ENCODE measurements at places on chromosomes 12 and 14.

GRCh38 chr12:24364921-24365320 lies 415.5 kb upstream of the SOX5 start:
- DNase-seq, result no peak

GRCh38 chr14:20733684-20734429 lies 11.8 kb upstream of the EDDM3A start:
- DNase-seq, result no peak

DNA sequence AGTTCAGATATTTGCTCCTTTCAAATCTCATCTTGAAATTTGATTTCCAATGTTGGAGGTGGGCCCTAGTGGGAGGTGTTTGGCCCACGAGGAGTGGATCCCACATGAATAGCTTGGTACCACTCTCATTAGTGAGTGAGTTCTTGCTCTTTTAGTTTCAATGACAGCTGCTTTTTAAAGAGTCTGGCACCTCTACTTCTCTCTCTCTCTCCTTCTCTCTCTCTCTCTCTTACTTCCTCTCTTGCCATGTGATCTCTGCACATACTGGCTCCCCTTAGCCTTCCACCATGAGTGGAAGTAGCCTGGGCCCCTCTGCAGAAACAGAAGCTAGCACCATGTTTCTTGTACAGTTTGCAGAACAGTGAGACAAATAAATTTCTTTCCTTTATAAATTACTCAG lies 25.1 kb downstream of the GPR65 start:
- no peak for DNase-seq

DNA sequence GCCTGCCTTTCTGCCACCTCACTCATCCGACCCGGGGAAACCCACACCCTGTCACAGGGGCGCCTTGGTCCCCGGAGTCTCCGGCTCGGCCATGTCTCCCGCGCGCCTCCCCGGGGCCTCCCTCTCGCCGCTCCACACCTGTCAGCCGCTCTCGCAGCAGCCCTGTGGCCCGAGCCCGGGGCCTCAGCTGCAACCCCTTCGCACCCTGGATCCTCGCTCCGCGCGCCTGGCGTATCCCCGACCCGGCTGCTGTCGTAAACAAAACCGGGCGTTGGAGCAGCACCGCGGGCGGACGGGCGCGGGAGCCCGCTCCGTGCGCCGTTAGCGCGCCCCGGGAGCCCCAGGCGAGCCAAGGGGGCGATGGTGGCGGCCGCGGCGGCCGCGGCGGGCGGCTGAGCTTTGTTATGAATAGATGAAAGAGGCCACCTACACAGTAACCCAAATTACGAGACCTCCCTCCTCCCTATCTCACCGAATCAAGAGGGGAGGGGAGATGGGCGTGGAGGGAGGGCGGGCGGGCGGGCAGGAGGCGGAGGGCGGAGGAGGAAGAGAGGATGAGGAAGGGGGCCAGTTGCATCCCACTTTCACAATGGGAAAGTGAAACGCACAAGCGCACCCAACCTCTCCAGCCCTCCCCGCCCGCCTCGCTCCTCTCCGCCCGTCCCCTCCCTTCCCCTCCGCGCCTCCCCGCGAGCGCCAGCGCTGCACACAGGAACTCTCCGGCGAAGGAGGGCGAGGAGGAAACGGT lies at the start of gene PLXNC1:
Gene PLXNC1, plus strand, starts transcription at position 587 of the 748 bp plus-strand sequence. CDS start 395 bp downstream, outside the sequence.
- DNase-seq, result peak; percentile 84

- DNase-seq, result no peak
Measured at GRCh38 chr12:44819884-44820283, 56.2 kb downstream of the NELL2 start.

DNA sequence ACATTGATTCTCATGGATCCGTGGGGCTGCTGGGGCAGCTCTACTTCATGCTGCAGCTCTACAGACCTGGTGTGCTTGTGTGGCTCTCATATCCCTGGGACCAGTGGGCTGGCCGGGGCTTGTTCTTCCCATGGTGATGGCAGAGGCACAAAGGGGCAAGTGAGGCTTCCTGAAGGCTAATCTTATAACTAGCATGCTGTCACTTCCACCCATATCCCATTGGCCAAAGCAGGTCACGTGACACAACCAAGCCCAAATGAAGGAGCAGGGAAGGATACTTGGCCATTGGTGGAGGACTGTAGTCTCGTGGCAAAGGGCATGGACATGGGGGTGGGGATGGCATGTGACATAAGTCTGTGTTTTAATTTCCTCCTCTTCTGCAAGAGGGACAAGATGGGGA lies 9.9 kb downstream of the PLBD2 start:
- no peak for DNase-seq

GRCh38 chr12:107864235-107864634 lies 89.7 kb downstream of the ASCL4 start:
- no peak for DNase-seq

DNA sequence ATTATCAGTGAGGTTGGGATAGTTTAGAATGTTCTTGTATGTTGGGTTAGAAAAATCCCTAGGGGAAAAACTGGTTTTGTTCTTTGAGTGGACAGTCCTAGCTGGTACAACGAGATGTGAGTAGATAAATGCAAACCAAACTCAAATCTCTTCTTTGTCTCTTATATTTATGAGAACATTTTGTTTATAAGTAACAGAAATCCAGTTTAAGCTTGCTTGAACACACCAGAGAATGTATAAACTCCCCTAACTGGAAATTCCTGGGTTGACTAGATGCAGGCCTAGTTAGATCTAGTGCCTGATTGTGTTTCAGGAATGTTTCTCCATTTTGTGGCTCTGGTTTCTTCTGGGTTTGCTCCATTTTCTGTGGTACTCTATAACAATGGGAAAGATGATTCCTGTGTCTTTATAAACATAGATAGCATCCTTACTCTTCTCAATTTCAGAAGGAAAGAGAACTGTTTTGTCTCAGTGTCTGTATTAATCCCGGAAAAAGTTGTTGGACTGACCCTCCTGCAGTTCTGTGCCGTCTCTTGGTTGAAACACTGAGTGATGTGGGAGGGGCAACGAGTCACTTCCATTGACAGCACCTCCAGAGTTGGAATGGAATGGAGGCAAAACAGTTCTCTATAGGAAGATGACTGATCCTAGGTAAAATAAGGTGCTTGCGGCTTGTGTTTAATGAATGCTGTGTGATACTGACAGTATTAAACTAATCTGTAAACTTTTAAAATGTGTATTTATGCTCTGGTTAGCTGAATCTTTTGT lies 244.8 kb downstream of the TMTC2 start:
- DNase-seq, result no peak

DNA sequence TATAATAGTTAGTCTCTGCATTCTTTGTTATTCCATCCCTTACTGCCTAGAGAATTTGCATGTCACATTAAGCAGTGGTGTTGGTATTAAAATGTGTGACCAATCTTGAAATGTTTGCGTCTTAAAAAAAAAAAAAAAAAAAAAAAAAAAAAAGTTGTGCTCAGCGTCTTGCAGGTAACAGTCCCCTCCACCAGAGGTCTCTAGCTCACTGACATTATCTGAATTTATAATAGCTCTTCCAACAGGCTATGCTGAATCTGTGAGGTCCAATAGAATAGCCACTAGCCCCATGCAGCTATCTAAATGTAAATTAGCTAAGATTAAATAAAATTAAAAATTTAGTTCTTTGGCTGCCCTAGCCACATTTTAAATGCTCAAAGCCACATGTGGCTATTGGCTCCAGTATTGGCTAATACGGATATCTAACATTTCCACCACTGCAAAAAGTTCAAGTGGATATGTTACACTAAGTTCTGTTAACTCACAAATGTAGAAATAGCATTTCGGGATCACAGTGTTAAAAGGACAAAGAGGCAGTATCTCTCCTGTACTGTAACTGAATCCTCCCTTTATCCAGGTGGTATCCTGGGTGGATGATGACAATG lies 28.7 kb downstream of the NKX2-8 start:
- DNase-seq, result peak; percentile 14

DNA sequence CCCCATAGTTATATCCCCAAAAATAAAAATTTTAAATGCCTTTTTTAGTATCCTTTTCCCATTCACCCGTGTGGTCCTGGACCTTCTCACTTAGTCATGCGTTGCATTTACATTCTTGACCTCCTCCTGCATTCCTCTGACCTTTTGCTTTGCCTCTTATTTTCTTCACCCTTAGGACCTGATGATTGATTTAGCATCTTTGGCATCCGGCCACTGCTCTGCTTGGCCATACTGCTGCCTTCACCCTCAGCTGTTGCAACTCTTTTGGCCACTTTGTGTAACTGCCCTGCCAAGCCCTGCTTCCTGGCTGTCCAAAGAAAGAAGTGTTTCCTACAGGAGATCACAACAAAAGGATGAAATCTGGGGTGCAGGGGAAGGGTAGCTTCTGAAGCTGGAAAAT lies 48.8 kb upstream of the SLC38A4 start:
- no peak for DNase-seq

DNA sequence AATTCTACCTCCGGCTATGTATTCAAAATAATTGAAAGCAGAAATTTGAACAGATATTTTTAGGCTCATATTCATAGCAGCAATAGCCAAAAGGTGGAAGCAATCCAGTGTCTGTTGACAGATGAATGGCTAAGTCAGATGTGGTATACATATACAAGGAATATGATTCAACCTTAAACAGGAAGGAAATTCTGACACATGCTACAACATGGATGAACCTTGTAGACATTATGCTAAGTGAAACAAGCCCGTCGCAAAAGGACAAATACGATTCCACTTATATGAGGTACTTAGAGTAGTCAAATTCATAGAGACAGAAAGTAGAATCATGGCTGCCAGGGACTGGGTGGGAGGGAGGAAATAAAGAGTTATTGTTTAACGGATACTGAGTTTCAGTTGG lies 331.6 kb downstream of the PCNX1 start:
- DNase-seq, result no peak

DNA sequence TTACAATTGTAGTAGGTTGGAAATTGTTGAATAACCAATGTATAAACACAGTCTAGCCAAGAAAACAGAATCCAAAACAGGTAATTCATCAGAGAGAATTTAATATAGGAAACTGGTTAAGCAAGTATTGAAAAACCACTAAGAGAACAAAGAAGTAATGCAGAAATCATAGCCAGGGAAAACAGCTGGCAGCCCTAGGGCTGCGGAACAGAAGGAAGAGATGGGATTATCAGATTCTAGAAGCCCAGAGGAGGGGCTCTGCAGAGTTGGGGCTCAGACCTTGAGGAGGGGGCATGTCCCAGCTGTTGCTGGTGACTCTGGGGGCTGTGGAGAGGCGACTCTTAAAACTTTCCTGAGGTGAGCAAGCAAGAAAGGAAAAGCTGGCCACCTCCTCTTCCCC lies 49.4 kb downstream of the CD9 start:
- DNase-seq, result no peak

GRCh38 chr14:26056036-26056616 lies 541.7 kb downstream of the NOVA1 start:
- DNase-seq, result no peak
